D341Med (cell line): ENCODE measurements at places on chromosomes 1 and 21.
A peak's percentile ranks its signal among the peaks of the same experiment; 100 is the strongest.

GRCh38 chr1:39136638-39137037, 67.9 kb upstream of the MACF1 start:
- DNase-seq, result no peak

GRCh38 chr1:110982320-110982719, 18.6 kb upstream of the LRIF1 start:
- DNase-seq, result no peak

DNA sequence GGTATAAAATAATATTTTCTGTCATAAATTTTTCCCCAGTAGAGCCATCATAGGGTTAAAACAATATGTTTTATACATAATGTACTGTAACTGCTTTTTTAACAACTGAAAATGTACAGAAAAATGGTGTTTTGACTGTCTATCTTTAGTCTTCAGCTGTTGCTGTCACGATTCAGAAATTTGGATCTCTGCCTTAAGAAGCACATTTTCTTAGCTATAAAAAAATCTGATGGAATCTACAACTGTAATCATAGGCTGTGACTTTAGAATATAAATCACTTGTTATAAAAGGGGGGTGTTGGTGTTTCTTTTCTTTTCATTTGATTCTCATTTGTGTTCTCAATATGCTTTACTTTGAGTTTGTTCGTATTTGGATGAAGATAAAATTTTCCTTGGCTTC, 187.5 kb downstream of the PDE4B start:
- DNase-seq, result no peak

DNA sequence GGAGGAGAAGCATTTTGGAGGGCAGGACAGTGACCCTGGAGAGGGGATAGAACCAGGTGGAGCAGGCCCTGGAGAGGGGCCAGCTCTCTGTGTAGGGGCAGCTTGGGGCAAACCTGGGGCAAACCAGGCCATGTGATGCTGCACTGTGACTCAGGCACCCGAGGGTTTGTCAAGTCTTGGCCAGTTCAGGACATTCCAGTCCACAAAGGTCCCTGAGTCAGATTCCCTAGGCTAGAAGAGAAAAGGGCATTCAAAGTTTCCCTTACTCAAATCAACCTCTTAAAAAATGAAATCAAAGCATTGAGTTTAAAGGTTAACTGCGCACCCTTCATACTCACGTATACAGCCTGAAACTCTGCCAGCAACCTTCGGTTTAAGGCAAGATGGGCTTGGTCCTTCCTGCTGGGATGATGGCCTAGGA, 25.2 kb upstream of the PLA2G2C start:
- DNase-seq, result no peak

DNA sequence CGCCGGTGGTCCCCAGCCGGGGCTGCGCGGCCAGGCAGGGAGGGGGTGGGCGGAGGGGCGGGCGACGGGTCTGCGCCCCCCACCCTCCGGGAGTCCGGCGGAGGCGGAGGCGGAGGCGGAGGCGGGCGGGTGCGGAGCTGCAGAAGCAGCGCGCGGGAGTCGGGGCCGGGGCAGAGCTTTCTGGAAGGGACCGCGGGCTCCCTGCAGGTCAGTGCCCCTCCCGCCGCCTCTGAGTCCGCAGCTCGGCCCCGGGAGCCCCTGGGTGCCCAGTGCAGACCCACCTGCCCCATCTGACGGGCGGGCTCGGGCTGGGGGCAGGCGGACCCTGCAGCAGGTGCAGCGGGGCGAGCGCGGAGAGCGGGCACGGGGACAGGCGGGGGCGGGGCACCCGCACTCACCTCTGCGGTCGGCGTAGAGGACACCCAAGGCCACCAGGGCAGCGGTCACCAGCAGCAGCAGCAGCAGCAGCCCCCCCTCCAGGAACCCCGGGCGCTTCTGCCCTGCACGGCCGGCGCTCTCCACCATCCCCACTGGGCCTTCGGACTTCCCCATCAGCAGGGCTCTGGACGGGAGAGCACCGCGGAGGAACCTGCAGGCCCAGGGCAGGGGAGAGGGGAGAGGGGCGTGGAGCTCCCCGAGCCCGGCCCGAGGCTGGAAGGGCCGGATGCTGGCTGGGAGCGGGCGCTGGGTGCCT, 3.7 kb downstream of the MMEL1 start:
- peak; percentile 31 for DNase-seq

DNA sequence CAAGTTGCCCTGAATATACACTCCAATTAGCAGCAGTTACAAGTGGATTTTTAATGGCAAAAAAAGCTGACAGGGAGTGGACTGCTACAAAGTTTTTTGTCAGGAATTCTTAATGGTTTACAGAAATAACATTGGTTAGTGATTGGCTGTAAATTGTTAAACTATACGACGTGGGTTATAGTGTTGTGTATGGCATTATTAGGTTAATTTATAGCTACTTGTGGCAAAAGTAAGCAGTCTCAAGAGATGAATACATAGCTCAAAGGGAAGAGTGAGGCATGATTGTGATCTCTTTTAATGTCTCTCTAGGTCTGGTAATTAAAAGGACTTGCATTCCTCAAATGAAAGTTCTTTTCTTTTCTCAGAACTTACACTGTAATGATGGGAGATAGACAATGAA, 75.8 kb upstream of the CD1D start:
- DNase-seq, result no peak

- no peak for DNase-seq
These were observed 91.7 kb upstream of the GNG4 start for GRCh38 chr1:235741294-235741693.

GRCh38 chr1:150995896-150996295, 10.8 kb downstream of the MINDY1 start:
- DNase-seq, result no peak

DNA sequence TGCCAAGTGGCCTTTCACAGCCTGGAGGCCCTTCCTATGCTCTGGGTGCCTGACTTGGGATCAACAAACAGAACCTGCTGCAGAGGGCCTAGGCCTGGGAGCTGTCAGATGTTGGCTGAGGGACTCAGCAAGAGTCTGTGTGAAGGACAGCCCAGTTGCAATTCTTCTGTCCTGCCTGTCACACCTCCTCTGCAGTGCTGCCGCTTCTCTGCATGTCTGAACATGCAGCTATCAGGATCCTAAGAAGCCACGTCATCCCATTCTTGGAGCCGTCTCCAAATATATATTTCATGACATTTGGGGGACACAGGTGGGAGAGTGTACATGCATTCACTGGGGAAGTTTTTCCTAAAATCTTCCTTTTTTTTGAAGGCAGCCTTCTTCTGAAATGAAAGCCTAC, 8.6 kb downstream of the FCAMR start:
- no peak for DNase-seq

GRCh38 chr1:235759336-235759735, 107.4 kb downstream of the LYST start:
- peak; percentile 21 for DNase-seq

DNA sequence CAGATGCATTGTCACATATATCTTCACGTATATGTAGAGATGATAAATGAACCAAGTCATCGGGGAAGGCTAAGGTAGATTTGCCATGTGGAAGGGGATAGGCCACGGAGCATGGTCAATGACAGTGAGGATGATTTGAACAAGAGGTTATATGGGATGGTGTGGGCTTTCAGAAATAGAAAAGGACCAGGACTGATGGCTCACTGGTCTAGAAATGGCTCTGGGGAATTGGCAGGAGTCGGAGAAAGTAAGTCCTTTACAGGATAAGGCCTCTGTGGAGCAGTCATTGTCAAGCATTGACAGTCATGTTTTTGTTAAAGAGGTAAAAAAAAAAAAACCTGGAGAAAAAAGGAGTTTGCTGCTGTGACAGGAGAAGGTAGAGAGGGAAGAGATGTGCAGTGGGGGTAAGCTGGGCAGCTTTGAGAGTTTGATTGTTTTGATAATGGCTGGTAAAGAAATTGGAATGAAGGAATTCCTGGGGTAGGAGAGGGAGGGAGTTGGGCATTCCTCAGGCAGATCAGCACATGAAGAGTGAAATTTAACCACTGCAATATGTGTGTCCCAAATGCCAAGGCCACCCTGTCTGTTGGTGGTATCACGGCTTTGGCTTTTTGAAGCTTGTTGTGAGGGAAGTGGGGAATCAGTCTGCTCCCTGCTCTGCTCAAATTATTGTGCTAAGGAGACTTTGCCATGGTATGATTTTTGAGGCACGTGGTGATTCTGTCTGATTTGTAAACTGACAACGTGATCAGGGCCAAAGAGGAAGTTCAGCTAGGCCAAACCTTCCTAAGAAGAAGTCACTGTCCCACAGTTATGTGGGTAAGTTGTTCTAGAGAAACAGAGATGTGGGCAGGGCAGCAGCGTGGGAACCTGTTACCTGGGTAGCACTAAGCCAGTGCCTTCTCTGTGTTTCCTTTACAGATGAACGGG, 26.0 kb downstream of the MACF1 start:
- no peak for DNase-seq

GRCh38 chr1:53093778-53094532, 31.9 kb downstream of the PODN start:
- no peak for DNase-seq

- no peak for DNase-seq
These were observed 31.1 kb upstream of the IKBKE start for GRCh38 chr1:206439205-206439604.

GRCh38 chr21:45415188-45415942, 10.4 kb downstream of the COL18A1 start:
- DNase-seq, result no peak

DNA sequence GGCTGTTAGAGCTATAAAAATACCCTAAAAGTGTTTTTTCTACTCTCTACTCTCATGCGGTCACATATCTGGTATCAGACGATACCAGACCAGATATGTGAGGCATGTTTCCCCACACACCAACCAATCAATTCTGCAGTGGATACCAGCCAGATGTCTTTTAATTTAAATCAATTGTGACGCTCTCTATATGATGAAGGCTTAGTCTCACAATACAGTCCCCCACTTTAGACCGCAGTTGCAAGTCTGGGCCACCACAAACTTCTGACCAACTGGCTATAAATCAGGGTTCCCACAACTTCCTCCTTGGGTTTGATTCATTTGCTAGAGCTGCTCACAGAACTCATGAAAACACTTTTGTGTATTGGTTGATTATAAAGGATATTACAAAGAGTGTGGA, 586.1 kb upstream of the ZP4 start:
- DNase-seq, result no peak

DNA sequence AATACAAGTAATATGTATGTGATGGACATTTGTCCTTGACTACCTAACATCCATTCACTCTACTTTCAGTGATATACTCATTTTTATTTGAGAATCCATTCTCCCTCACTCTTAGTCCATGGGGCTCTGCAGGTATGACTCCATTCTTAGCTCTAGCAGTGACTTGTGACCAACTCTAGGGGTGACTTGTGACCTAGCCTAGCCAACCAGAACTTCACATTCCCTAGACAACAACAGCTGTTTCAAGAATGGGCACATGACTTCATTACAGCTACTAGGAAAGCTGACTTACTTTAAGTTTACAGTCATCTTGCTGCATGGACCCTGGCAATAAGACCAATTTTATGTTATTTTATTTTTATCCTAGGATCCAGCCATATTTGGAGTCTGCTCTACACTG, 23.6 kb upstream of the DDX59 start:
- no peak for DNase-seq

DNA sequence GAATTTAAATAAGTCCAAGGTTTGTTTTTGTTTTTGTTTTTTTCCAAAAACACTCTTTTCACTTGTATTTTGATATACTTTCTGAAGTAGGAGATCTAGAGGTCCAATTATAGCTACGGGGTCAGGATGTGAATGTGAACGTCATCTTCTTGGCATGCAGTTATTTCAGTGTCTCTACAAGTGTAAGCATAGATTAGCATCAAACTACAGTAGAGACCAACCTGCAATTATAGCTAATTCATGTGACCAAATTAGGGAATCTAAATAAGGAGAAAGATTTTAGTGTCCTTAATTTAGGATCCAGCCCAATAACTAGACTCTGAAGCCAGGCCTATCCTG, 107.3 kb upstream of the PALMD start:
- DNase-seq, result no peak

GRCh38 chr1:89001510-89001909, 9.1 kb upstream of the KYAT3 start:
- no peak for DNase-seq

GRCh38 chr1:38194472-38194871, 147.9 kb upstream of the POU3F1 start:
- no peak for DNase-seq

- DNase-seq, result no peak
These were observed 259.3 kb downstream of the HLX start for GRCh38 chr1:221138516-221138915.

GRCh38 chr1:232590744-232591082, 39.2 kb downstream of the SIPA1L2 start:
- no peak for DNase-seq

GRCh38 chr1:227707846-227708245, 27.3 kb downstream of the JMJD4 start:
- no peak for DNase-seq

GRCh38 chr1:107807405-107807804, 157.6 kb downstream of the VAV3 start:
- DNase-seq, result no peak

GRCh38 chr1:205670150-205670446, 10.2 kb downstream of the SLC45A3 start:
- DNase-seq, result no peak

DNA sequence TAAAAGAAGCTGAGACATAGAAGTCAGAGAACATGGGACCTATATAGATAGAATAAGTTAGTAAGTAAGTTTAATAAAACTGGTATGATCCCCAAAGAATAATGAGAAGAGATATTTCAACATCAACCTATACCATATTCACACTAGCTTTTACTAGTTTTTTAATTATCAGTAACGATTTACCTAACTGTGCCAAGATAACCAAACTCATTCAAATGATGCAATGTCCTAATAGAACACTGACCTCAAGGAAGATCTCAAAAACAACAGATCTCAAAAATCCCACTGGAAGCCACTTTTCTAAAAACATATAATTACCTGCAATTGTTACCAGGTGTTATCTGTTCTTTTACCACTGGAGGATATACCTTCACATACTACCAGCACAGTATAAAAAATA, 38.7 kb downstream of the ANKRD13C start:
- no peak for DNase-seq

- DNase-seq, result no peak
These were observed 15.6 kb upstream of the VAMP3 start for GRCh38 chr1:7755448-7755847.

- no peak for DNase-seq
These were observed 22.9 kb upstream of the VPS13D start for GRCh38 chr1:12206792-12207424.

- no peak for DNase-seq
These were observed 916.2 kb upstream of the B3GALT2 start for GRCh38 chr1:194102607-194103006.

DNA sequence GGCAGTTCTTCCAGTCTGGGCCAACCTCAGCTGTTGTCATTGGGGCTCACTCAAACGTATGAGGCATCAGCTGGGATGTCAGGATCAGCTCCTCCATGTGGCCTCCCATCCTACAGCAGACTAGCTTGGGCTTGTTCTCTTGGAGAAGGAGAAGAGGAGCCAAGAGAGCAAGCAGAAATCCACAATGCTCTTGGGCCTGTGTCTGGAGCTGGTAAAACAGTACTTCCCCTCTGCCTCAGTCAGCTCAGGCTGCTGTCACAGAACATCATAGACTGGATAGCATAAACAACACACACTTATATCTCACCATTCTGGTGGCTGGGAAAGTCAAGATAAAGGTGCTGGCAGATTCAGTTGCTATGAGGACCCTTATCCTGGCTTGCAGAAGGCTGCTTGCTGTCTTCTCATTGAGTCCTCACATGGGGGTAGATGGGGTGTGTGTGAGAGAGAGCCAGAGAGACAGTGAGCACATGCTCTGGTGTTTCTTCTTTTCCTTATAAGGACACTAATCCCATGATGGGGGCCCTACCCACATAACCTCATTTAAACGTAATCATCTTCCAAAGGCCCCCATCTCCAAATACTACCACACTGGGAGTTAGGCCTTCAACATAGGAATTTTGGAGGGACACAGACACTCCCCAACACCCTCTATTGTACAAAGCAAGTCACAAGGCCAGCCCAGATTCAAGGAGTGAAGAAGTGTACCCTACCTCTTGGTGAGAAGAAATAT, 16.3 kb upstream of the DNAJC6 start:
- DNase-seq, result no peak
